Sigmoid colon (tissue), 7 donors: ENCODE measurements at places on chromosomes 16 and 17. TPM values are rescaled to one million over a fixed set of nuclear protein-coding genes. Genes with fewer than 3 reads are reported as not detected.

The SLC6A2 gene
- total RNA-seq: not detected

The CDH1 gene
- total RNA-seq: 1.1 TPM

The ABI3 gene
- 3.6 TPM for total RNA-seq

The CWC25 gene
- 15.6 TPM for total RNA-seq

The SMIM5 gene
- 0.82 TPM for total RNA-seq

The GRB2 gene
- 75.3 TPM for total RNA-seq

The TMC8 gene
- total RNA-seq: 4.9 TPM

GRCh38 chr16:65740711-65741110 lies 618.8 kb upstream of the CDH11 start:
- no peak for DNase-seq

DNA sequence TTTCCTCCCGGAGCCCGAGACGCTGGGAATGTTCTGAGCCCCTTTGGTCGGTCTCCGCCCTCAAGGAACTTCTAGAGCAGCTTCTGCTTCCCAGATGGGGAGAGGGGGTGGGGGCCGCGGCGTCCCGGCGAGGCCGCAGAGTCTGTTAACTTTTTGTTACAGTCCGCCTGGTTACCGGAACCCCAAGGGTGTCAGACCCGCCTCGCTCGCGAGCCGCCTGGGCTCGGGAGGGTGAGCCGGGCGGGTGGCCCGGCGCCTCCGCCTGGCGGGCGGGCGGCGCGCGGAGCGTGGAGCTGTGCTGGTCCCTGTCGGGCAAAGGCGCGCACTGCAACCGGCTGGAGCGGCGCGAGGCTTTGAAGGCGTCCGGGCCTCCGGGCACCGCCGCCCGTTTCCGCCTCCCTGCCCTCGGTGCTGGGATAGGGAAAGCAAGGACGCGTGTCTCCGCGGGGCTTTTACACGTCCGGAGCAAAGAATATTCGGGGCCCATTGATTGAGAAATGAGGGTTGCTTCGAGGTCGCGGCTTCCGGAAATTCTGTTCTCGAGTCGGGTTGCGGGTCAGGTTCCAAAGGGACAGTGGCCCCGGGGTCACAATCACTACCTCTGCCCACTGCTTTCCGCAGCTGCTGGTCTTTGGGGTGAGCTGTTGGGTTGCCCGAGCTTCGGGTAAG lies 1.7 kb downstream of the HS3ST3B1 start:
- peak; percentile 86 for DNase-seq

DNA sequence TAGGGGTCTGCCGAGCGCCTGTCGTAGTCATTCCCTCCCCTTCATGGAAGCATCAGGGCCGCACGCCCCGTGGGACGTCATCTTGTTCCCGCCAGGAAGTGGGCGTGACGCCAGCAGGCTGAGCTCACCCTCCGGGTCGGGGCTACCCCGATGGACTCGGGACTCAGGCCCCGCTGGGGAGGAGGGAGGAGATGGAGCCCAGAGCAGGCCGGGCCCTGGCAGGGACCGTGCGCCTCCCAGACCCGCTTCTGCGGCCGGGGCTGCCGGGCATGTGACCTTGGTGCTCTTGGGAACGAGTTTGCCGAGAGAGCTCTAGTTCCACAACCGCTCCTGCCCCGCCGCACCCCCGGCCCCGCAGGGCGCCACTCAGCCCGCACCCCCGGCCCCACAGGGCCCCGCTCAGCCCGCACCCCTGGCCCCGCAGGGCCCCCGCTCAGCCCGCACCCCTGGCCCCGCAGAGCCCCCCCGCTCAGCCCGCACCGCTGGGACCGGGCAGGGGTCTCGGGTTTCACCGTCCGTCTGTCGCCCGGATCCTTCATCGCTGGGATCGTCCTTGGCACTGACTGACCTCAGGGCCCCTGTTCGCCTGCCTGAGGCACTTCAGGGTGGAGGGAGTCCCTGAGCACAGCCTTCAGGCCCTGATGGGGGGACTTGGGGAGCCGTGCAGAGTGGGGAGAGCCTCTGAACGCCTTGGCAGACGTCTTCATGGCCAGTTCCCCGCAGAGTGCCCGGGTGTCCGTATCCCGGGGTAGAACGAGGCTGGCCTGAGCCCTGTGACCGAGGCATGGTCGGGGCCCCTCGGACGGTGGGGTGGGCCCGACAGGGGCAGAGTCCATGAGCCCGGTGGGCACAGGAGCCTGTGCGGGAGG lies 5.8 kb downstream of the CACNA1H start:
- peak; percentile 95 for DNase-seq

- no peak for DNase-seq
Observed at GRCh38 chr16:50940275-50940854, 198.5 kb downstream of the CYLD start.

DNA sequence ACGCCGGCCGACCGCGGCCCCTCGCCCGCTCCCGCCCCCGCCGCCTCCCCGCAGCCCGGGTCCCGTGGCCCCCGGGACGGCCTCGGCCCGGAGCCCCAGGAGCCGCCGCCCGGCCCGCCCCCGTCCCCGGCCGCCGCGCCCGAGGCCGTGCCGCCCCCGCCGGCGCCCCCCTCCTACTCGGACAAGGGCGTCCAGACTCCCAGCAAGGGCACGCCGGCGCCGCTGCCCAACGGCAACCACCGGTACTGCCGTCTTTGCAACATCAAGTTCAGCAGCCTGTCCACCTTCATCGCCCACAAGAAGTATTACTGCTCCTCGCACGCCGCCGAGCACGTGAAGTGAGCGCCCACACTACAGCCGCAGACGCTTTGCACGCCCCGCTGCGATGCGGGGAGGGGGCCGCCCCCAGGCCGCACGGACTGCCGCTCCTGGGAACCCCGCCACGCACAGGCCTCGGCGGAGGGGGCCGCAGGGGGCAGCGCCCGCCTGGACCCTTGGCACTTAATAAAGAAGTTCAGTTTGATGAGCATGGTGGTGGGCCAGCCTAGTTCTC lies 35.5 kb upstream of the ZC3H18 start:
- no peak for DNase-seq

GRCh38 chr16:28891964-28892890 lies 13.9 kb downstream of the ATP2A1 start:
- no peak for DNase-seq

- DNase-seq: peak; percentile 45
Observed at GRCh38 chr16:2820836-2821486, 3.9 kb downstream of the PRSS21 start.

GRCh38 chr17:48442819-48443218 lies 12.8 kb upstream of the SKAP1 start:
- no peak for DNase-seq

DNA sequence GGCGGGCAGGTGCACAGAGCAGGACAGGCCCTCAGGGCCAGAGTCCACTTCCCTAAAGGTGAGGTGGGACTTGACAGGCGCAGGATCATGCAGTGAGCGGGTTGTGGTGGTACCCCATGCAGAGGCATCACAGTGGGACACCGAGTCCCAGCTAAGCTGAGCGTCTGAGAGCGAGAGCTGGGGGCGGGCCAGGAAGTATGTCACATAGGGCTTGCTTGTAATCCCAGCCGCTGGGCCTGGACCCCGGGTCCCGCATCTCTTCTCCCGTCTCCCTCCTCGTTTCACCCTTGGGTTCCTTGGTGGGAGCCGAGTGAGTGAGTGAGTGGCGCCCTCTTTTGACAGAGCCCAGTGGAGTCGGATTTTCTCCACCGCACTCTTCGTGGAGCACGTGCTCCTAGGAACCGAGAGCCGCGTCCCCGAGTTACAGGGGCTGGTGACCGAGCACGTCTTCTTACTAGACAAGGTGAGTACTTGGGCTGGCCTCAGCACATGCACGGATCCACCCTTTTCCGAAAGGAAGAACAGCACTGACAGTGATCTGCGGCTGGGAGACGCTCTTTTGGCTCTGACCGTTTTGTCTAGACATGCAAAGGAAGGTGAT lies 50.8 kb upstream of the ENDOV start:
- DNase-seq: peak; percentile 65

GRCh38 chr17:70523426-70523825 lies 354.1 kb downstream of the KCNJ2 start:
- DNase-seq: no peak

DNA sequence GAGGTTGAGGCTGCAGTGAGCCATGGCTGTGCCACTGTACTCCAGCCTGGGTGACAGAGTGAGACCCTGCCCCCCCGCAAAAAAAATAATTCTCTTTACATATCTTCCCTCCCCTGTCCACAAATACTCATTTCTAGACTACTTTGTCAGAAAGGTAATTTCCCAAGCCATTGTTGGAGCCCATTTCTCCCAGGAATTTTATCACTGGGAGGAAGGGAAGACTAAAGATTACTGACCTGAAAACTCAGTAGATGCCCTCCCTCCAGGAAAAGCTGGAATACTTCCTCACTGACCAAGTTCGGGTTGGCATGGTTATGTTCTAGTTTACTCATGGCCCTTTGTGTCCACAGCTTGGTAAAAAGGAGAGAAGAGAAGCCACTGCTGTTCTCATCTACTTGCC lies 4.1 kb downstream of the CALCOCO2 start:
- no peak for DNase-seq
